Ascending aorta (tissue), 2 donors: ENCODE measurements at places on chromosomes 5 and 9. TPM values are rescaled to one million over a fixed set of nuclear protein-coding genes. Genes with fewer than 3 reads are reported as not detected.

Gene SLC34A3
- not detected for total RNA-seq

Gene CFAP157
- total RNA-seq = not detected

Gene FBP1
- total RNA-seq = 4.8 TPM

Gene PCDHGB3
- total RNA-seq = 14.4 TPM
